AG04449 (cell line): ENCODE measurements at places on chromosomes 5 and 9.

DNA sequence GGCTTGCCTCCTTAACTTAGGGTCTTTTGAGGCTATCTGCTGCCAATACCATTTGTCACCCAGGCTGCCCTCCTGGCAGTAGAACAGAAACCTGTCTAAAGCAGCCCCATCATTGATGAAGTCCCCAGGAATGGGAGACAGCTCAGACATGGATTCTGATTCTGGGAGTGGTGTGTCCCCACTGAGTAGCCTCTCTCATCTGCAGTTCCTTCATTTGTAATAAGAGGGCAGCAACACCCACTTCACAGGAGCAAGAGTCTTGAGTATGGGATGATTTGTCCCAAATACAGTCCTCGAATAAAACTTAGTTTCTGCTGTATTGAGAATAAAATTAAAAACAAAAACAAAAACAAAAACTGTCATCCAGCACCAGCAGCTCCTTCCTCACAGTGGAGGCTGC, 167.6 kb downstream of the ASTN2 start:
- DNase-seq = no peak

DNA sequence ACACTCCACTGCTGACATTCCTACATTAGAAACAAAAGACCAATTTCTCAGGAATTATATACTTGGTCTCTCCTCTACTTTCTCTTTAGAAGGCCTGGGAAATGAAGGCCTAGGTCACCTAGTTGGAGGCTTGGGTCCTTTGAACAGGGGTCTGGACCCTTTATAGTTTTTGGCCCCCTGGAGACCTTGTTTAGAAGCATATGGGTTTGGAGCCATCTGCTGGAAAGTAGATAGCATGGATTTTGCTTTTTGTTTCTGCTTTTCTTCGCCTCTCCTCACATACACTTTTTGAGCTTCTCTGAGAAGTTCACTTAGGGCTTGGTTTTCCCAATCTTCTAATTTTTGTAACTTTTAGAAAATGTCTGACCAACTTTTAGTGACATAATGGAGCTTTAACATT, 67.1 kb upstream of the CDK20 start:
- DNase-seq = no peak

- no peak for DNase-seq
Observed at GRCh38 chr9:125758986-125759763, 12.0 kb downstream of the PBX3 start.

DNA sequence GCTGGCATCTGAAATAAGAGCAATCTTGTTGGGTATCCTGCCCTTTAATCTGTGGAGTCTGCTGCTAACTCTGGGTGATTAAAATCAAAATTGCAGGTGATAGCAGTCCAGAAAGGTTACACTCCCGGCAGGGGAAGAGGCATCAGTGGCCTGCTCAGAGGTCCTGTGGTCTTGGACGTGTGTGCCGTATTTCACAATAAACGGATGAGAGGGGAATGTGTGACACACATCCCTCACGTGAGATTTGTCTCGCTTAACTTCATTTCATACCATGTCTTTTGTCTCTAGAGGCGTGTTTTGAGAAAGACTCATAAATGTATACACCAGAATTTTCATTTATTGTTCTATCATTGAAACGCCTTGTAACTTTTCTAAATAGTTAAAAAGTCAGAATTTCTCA, 36.6 kb downstream of the FAM240B start:
- no peak for DNase-seq
